ENCODE measurements at places on chromosomes 1 and 21.

- DNase-seq = no peak
Observed at GRCh38 chr1:109094377-109094803, 3.8 kb downstream of the TMEM167B start.

GRCh38 chr1:234656944-234657654 lies 47.1 kb upstream of the IRF2BP2 start:
- no peak for DNase-seq

DNA sequence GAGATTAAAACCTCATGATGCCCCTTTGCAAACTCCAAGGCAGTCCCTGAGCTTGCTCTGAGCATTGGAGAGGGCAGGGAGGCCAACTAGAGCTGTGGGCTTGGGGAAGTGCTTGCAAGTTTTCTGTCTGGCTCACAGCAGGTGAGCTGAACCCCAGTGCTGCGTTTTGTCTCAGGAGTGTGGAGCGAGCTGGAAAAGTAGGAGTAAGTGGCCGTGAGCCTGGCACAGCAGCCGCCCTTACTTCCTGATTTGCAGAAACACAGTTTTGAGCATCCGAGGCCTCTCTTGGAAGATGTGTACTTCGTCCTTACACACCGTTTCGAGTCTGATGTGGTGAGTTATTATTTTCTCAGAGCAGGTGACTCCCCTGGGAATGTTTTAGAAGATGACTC lies 221.2 kb upstream of the C1orf174 start:
- no peak for DNase-seq

- no peak for DNase-seq
Observed at GRCh38 chr1:167120899-167121298, 27.0 kb downstream of the STYXL2 start.

GRCh38 chr1:218336328-218336727 lies 8.8 kb upstream of the TGFB2 start:
- no peak for DNase-seq

- no peak for DNase-seq
Observed at GRCh38 chr1:99811075-99811474, 39.1 kb upstream of the AGL start.

DNA sequence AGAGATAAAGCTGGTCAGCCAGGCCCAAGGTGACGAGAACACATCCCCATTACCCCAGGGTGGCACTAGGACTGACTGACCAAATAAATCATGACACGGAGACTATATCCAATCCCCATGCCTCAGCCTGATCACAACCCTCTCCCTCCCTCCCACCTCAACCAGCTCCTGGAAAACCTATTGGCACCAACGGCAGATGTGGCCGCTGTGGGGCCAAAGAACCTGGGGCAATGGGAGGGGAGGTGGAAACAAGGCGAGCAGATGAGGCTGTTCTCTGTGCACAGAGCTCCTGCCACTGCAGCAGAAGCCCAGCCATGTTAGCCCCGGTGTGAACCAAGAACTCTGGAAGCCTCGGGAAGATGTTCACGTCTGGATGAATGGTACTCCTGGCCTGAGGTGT lies 77.6 kb downstream of the CD247 start:
- DNase-seq = no peak

- DNase-seq = no peak
Observed at GRCh38 chr1:247386217-247386616, 29.8 kb upstream of the NLRP3 start.

GRCh38 chr1:186165303-186165702 lies 209.8 kb downstream of the TPR start:
- DNase-seq = no peak

DNA sequence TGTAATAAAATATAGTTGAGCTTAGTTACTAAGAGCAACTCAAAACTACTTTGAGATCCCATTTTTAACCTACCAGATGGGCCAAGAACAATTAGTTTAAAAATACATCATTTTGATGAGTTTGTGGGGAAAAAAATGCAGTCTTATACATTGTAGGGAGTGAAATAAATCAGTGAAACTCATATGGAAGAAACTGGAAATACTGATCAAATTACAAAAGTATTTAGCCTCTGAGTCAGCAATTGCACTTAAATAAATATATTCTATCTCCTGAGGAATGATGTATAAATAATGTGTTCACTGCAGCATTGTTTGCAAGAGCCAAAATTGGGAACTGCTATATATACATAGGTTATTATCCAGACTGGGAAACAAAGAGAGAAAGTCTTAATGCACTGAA lies 4.6 kb upstream of the SMCP start:
- DNase-seq = no peak

GRCh38 chr1:17516303-17517214 lies 22.9 kb upstream of the ARHGEF10L start:
- no peak for DNase-seq

DNA sequence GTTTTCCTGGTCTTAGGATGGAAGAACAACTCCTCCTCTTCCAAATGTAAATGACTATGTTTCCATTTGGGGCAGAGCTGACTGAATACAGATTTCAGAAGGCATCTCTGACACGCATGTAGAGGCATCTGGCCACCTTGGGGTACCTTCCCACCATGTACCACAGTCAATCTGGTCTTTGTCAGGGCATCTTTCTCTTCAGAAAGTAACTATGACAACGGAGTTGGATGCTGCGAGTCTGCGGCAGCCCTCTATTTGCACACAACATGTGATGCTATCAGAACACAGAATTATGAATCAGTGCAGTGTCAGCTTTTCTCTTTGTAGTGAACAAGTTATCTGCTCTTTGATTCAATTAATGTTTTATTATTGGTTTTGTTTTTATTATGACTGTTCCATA lies 94.7 kb downstream of the TSEN15 start:
- no peak for DNase-seq

GRCh38 chr21:28308516-28308915 lies 684.2 kb downstream of the LTN1 start:
- no peak for DNase-seq

GRCh38 chr1:41661428-41662060 lies 177.1 kb upstream of the EDN2 start:
- DNase-seq = no peak

GRCh38 chr21:25942135-25942534 lies 207.4 kb downstream of the GABPA start:
- no peak for DNase-seq

DNA sequence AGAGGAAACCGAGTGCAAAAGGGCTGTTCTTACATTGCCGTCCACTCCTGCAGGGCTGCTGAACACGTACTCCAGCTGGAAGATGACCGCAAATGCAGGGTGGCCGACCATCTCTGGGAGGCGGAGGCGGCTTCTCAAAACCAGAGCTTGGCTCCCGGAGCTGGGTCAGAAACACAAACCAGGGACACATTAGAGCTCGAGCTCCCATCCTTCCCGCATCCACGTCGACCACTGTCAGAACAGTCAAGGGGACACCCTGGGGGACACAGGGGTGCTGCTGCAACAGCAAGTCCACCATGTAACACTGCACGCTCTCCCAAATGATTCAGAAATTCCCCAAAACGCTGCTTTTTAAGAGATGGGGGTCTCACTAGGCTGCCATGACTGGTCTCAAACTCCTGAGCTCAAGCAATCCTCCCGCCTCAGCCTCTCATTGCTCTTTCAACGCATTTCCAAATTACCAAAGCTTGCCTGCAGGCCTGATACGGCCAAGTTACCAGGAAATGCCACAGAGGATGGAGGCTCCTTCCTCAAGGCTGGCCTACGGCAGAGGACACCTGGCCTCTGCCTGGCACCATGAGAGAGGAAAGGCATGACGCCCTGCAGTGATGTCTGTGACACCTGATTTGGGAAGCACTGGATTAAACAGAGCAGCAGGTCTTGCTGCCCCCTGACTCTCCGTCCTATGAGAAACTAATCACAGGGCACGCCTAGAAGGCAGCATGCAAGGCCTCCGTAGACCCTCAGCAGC lies 45.0 kb downstream of the NPHP4 start:
- no peak for DNase-seq

- no peak for DNase-seq
Observed at GRCh38 chr1:17319561-17320350, 11.8 kb downstream of the PADI4 start.

GRCh38 chr1:10652626-10653025 lies 143.8 kb downstream of the CASZ1 start:
- DNase-seq = no peak

- DNase-seq = no peak
Observed at GRCh38 chr1:154344977-154345837, 19.9 kb downstream of the ATP8B2 start.

DNA sequence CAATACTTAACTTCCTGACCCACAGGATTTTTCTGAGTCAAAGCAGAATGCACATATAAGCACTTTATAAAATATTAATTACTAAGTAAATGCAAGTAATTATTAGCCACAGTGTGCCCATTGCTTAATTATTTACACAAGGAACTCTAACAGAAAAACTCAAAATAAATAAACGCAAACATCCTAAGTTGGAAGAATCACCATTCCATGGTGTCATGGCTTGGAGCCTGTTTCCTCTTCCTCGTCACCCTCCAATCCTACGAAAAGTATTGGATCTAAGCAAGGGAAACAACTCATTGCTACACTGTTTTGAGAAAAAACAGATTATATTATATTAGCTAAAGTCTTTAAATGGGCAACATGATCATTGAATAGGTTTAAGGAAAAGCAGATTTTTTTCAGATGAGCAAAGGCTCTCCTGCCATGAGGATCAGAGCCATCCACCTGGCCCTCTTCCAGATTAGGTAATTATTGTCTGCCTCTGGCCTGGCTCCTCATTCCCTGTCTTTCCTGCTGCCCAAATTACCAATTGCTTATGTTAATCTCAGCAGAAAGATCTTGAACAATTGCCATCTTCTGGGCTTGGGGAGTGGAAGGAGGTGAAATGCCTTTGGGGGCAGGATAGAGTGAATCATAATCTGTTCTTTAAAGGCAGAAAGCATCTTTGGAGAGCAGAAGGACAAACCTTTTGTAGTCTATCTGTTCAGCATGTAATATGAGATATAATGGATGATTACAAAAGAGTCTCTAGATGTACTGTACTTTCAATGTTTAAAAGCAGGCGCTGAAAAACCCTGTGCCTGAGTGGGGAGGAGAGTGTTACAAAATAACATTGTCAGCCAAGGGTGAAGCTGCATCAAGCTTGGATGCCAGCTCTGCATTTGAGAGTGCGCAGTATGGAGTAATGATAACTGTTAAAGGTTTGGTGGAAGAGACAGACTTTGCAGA lies 121.2 kb downstream of the DUSP10 start:
- no peak for DNase-seq

GRCh38 chr1:112061901-112062320 lies 72.4 kb upstream of the KCND3 start:
- DNase-seq = no peak

DNA sequence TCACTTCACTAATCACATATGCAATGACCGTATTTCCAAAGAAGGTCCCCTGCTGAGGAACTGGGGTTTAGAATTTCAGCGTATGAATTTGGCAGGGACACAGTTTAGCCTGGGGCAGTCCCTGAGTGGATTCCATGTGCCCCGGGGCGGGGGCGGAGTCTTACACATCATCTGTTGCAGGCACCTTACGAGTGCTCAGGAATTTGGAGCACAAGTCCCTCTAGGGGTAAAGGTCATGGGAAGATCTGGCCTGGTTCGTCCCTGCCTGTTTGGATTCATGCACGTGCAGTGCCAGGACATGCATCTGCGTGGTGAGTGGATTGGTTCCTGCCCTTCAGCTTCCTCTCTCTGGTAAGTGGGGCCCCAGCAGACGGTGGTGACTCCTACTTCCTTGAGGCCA lies 208.3 kb upstream of the C1orf174 start:
- DNase-seq = no peak

GRCh38 chr21:14825514-14825974 lies 239.3 kb downstream of the NRIP1 start:
- DNase-seq = no peak

DNA sequence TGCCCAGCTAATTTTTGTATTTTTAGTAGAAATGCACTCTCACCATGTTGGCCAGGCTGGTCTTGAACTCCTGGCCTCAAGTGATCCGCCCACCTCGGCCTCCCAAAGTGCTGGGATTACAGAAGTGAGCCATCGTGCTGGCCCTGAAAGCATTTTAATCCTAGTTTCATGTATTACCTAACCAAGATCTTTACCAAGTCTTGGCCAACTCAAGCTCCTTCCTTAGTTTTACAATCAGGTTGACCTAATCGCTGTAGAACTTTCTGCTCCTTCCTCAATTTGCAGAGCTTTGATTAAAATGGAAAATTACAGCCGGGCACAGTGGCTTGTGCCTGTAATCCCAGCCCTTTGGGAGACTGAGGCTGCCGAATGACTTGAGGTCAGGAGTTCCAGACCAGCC lies 3.2 kb upstream of the TMEM63A start:
- no peak for DNase-seq
